ENCODE measurements at places on chromosomes 2 and 18. TPM values are rescaled to one million over a fixed set of nuclear protein-coding genes. Genes with fewer than 3 reads are reported as not detected.

ALKAL2 gene
- not detected for total RNA-seq

TFCP2L1 gene
- 1.2 TPM for total RNA-seq

CFAP210 gene
- 0.72 TPM for total RNA-seq

M1AP gene
- 1.9 TPM for total RNA-seq

SPATA3 gene
- not detected for total RNA-seq

MDH1B gene
- 6.3 TPM for total RNA-seq

MRPL30 gene
- total RNA-seq: 43.1 TPM

RIT2 gene
- total RNA-seq: not detected

UGT1A10 gene
- total RNA-seq: 0.48 TPM

- DNase-seq: no peak
Observed at GRCh38 chr2:88250404-88250803, 80.3 kb downstream of the THNSL2 start.

- peak; percentile 74 for DNase-seq
Observed at GRCh38 chr18:70288851-70289328, at the start of gene SOCS6. Gene SOCS6 (plus strand): TSS chr18:70289045. CDS start chr18:70324669, 35,624 bp downstream.

DNA sequence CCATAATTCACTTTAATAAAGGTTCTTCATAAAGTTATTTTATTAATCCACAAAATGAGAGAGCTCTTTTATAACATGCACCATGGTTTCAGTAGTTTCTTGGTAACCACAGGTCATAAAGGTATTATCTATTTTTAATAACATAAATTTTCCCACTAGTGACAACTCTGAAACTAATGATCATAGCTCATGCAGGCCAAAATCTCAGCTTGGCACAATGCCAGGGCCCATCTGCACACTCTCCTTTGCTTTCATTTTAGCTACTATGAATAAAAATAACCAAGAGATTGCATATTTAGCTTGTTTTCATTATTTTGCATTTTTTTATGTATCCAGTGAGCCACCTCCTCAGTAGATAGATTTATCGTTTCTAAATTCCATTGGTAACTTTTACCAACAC, 691.8 kb upstream of the CHAC2 start:
- no peak for DNase-seq

GRCh38 chr2:150557020-150557600, 69.6 kb upstream of the RND3 start:
- no peak for DNase-seq

DNA sequence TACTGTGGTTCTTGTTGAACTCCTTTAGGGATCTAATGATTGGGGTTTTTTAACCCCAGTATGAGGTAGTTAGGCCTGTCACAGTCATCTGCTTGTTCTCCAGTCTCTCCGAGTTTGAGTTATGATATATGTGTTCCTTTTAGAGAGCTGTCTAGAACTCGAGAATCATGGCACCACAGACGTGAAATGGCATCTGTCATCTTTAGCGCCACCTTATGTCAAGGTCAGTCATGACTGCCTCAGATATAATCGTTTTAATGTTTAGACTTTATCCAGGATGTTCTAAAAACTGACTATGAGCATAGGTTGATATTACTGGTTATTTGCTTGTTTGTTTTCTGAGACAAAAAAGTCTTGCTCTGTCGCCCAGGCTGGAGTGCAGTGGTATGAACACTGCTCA, 112.2 kb downstream of the CEP192 start:
- no peak for DNase-seq

DNA sequence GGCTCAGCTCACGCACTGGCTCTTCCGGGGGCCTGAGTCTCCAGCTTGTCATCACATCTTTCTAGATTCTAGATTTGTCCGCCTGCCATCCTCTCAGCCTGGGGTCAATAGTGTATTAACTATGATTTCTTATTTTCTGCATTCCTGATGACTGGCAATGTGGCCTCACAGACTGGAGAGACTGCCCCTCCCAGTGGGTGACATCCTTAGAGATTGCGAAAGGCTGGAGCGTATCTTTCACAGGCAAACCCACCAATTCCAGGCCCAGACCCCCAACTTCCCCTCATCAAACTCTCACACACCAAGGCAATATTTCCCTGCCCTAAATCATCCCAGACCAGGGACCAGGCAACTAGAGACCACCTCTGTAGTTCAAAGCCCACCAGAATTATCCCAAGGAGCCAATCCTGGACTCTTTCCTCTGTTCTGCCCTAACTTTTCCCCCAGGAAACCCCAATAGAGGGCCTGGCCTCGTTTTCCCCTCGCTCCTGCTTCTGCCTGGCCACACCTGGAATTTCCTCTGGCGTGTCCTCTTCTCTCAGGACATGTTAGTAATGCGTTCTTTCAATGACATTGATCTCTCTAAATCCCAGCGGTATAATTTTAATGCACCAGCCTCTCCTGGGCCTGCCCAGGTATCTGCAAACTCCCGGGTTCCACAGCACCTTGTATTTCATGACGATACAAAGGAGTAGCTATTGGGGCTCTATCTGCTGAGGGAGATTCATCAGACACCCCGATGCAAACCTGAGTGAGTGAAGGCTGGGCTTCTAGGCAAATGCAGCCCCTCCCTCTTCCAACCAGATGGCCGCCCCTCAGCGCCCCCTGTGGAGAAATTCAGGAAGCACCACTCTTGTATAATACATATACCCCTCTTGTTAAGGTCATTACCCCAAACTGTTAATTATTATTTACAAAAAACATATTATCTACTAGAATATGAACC, 2.4 kb upstream of the KCNF1 start:
- DNase-seq: no peak

DNA sequence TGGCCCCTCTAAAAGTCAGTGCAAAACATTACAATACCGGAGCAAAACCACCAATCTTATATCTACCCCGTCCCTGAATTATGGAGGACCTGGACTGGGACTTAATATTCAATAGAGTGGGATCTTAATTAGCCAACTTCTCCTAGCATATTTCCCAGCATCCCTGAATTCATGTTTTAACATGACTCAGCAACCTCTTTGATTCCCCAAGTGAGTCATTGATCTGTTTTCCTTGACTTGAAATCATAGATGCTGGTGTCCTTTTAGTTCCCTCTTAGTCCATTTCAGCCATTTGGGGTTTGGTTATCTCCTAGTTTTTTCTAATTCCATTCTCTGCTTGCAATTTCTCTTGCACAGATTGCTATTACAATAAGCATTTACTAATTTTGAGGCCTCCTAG, 677.7 kb upstream of the CELF4 start:
- DNase-seq: no peak

GRCh38 chr2:118496467-118496866, 351.0 kb downstream of the EN1 start:
- no peak for DNase-seq

DNA sequence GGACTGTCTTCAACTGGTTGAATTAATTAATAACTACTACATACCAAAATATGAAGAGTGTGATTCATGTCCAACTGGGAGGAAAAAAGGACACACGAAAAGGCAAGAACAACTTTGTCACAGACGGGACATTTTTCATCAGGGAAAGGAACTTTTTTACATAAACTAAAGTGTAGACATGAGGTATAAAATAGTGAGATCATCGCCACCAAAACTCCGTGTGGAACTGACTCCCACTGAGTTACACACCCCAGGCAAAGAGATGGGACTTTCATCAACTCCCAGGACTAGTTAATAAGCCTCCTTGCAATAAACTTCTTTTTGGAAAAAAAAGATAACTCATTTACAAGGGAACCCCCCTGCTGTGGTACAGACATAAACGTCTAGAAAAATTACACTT, 12.9 kb upstream of the NMI start:
- no peak for DNase-seq

DNA sequence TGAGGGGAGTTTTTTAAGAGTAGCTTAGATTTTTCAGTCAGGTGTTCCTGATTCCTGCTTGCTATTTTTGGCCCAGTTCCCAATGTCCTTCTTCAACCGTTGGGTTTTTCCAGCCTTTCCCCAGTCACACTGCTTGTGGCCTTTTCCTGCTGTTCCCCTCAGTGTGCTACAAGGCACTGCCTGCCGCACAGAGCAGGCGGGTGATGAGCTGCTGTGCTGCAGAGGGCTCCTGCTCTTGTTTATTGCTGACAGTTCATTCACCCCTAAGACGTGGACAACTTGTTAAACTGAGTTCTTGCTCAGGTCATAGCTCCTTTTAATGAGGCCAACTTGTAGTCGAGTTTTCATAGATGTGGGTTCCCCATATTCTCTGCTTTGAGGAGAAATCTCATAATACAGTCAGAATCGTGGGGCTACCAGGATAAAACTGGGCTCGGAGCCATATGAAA, 20.6 kb downstream of the EIF4E2 start:
- no peak for DNase-seq

- DNase-seq: no peak
Observed at GRCh38 chr18:79739440-79739778, 58.3 kb upstream of the KCNG2 start.

DNA sequence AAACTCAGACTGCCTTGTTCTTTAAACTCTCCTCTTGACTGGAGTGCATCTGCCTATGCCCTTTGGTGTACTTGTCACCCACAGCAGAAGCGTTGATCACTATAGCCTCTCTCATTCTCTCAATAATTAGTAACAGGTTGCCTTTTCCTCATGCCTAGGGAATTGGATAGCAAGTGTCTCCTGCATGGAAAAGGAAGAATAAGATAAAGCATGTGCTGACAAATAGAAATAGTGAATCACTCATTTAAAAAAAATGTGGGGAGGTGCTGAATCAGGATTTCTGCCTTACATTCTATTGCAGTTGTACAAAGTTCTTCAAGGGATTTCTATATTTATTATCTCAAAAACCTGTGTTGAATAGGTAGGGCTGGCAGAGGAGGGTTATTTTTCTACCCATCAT, 323.0 kb downstream of the TXNL1 start:
- DNase-seq: peak; percentile 19

DNA sequence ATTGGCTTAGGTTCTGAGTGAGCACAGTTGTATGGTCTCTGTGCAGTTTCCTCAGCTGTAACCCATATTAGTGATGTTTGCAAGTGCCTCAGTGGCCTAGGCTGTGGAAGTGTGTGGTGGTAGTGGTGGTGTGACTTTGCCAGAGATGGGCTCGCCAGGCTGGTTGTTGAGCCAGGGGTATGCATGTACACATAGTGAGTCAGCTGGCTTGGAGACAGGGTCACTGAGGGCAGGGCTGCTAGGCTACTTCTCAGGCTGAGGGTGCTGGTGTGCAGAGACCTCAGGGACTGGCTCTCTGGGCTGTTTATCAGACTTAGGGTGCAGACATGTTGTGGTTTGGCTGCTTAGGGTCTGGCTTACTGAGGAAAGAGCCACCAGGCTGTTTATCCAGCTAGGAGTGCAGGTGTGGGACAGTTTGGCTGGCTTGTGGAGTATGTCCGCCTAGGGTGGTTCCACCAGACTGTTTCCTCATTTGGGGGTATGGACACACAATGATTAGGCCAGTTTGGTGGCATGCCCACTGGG, 15.0 kb downstream of the APLF start:
- DNase-seq: no peak

GRCh38 chr2:26492749-26493515, 15.0 kb upstream of the OTOF start:
- no peak for DNase-seq

GRCh38 chr2:33924586-33925169, 325.6 kb upstream of the FAM98A start:
- no peak for DNase-seq

DNA sequence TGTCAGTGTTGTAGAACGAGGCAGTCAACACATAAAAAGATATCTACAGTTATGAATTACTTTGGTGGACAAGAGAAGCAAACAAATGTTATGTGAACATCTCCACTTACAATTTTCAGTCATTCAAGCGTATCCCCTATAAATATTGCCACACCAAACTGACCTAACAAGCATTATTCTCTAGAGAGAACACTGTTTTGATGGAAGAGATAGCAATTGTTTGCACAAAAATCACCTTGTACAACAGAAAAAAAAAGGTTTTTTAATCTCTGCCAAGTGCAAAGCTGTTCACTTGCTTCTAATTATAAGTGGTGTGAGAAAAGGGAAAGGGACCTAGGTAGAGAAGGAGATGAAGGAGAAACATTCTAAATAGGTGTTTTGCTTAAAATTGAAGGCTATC, 33.8 kb downstream of the PID1 start:
- DNase-seq: no peak

- no peak for DNase-seq
Observed at GRCh38 chr2:86023366-86023712, 82.3 kb downstream of the POLR1A start.

DNA sequence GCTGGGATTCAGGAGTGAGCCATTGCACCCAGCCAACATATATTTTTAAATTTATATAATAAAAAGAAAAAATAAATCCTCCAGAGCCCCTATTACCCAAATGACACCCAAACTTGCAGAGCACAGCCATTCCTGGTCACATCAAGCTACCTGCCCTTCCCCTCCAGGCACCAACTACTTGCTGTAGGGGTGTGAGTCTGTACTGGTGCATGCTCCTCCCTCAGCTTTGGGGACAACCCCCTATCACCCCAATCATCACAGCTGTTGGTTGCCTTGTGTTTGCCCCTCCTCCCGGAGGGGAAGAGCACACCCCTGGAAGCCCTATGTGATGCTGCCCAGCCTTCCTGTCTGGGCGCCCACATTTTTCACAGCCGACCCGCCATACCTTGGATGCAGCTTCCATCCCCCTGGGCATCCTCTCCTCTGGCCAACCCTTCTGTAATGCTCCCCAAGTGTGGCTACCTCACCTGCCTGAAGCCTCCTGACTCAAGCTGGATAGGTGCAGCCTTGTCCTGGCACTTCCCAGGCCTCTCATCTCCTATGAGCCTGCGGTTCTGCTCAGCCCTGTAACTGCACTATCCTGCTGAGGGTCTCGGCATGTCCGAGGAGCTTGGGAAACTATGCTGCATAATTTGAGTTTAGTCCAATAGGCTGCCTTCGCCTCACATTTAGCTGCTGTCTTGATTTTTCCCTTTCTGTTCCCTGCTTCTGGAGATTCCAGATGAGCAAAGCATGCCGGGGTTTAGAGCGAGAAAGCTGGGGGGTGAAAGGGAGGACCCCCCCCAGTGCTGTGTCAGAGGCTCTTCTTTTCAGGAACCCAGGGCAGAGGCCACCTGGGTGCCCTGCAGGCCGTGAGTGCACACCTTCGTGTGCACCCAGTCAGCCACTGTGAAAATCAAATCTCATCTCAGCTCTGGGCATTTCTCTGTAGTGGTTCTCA, 27.2 kb downstream of the CHST10 start:
- DNase-seq: no peak

GRCh38 chr2:195586062-195586714, 70.8 kb upstream of the SLC39A10 start:
- DNase-seq: no peak

- DNase-seq: no peak
Observed at GRCh38 chr2:183019718-183020442, 18.4 kb downstream of the NCKAP1 start.

Data from umbilical cord (tissue), 2 donors.